ENCODE measurements at places on chromosomes 1 and 21.

- DNase-seq = no peak
Observed at GRCh38 chr1:88001460-88001859, 672.8 kb downstream of the LMO4 start.

DNA sequence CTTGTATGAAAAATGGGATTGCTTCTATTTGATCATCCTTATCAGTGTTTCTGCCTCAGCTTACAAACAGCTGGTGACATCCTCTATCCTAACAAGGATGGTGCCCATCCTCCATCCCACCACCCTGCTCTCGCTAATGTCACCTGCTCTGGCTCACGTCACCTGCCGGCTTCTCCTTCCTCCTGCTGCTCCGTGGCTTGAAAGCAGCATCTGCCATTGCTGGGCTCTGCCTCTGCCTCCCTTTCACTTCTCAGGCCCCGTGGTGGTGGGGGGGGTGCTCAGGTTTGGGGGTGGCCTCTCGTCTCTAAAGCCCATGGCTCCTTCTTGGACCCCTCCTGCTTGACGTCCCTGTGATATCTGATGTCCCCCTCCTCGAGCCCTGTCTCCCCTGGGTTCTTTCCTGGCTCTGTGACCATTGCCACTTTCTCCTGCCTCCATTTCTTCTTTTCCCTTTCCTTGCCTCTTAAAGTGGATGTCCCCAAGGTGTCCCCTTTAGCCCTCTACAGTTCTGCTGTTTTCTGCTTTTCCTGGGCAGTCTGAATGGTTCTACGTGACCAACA is 135.5 kb upstream of the ERRFI1 start:
- DNase-seq = no peak

- DNase-seq = no peak
Observed at GRCh38 chr1:234692966-234693580, 83.1 kb upstream of the IRF2BP2 start.

DNA sequence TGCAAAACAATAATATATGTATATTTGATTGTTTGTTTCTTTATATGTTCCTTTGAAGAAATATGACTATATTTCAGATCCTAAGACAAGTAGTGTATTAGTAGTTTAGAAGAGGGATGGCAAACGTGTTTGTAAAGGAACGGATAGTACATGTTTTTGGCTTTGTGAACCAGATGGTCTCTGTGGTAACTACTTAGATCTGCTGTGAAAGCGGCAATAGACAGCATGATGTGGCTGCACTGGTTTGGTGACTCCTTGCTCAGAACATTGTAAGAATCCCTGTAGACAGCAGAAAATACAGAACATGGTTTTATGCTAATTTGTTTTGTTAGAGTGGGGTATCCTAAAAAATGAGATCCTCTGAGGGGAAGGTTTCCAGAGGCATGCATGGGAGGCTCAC is 3.1 kb downstream of the ACADM start:
- DNase-seq = no peak

DNA sequence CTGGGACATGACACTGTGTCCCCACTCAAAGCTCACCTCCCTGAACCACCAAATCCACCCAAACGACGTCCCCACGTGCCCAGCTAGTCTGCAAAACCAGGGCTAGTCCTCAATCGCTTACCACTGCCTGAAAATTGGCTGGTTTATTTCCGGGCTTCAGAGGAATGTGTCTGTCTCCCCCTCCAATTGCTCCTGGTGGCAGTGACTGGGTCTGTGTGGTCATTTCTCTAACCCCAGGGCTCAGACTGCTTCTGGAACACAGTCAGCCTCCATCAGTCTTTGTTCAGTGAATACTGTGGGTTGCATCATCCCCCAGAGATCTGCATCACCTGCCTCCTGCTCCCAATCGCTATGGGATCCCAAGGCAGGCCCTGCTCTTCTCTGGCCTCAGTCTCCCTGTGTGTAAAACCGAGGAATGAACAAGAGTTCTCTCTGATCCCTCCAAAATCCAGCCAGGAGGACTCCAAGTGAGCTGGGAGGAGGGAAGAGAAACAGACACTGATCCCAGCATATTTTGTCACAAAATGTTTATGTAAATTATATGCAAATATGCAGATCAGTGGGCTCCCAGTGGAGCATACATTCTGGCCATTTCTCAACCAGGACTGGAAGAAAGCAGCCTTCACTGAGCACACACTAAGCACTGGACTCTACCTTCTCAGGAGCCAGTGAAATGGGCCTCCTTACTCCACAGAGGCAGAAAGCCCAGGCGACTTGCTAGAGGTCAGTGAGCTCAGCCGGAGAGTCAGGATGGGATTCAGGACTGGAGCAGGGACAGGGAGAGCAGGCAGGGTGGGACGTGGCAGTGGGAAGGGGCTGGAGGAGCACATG is 20.9 kb downstream of the SDC3 start:
- no peak for DNase-seq

DNA sequence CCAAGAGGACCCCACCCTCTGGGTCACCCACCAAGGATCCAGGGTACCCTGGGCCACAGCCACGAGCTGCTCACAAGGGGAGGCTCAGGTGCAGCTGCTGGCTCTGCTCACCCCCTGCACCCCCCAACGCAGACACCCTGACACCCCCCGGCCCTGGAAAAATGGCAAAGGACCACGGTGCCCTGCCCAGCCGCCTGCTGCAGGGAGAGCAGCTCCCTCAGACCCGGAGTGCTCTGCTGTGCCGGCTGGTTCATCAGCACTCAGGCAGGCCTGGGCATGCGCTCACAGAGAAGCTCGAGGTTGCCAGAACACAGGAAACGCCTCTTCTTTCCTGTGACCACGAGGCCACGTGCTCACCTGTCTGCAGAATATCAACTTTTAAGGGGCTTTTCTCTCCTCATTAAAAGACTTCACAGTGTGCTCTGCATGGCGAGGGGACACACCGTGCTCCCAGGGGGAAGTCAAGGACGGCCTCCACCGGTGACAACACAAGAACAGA is 4.3 kb upstream of the C1QTNF12 start:
- peak; percentile 67 for DNase-seq

DNA sequence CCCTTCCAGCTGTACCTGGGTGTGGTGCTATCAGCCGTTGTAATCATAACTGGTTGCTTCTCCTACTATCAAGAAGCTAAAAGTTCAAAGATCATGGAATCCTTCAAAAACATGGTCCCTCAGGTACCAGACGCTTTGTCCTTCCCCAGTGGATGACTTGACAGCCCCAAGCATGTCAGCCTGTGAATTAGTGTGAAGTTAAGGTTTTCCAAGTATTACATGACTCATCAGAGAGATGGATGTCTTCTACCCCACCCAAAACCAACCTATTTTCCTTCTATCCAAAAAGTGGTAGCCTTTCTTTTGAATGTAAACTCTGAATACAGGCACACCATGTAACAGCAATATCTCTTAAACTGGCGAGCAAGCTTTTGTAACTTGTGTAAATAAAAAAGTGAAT is 15.1 kb downstream of the ATP1A1 start:
- DNase-seq = no peak

- DNase-seq = no peak
Observed at GRCh38 chr1:59194621-59195020, 102.3 kb upstream of the FGGY start.

Data from stimulated activated CD4-positive, alpha-beta T cell treated with anti-CD3 and anti-CD28 coated beads, Interleukin-2, amount 100 ng/mL, for 4 hours (primary cell).